ENCODE measurements at places on chromosomes 12 and 14.

DNA sequence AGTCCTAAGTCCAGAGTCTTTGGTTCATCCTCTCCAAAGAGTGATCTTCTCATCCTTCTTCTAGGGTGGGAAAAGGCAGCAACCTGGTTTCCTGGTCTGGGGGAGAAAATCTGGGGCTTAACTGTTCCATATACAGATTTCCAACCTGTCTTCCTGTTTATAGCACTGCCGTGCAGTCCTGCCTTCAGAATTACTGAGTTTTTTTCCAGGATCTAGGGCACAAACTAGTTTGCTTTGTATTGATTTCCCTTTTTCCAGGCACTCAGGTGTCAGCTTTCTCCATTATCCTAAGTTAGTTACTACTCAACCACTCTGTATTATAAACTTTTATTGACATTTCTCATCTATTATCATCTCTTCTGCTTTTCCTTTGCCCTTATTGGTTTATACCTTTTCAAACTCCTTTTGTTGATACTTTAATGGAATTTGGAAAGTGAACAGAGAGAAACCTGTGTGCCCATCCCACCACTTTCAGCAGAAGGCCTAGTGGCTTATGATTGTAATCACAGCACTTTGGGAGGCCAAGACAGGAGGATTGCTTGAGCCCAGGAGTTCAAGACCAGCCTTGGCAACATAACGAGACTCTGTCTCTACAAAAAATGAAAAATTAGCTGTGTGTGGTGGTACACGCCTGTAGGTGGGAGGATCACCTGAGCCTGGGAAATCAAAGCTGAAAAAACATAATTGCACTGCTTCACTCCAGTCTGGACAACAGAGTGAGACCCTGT, 4.1 kb upstream of the LYZ start:
- no peak for DNase-seq

DNA sequence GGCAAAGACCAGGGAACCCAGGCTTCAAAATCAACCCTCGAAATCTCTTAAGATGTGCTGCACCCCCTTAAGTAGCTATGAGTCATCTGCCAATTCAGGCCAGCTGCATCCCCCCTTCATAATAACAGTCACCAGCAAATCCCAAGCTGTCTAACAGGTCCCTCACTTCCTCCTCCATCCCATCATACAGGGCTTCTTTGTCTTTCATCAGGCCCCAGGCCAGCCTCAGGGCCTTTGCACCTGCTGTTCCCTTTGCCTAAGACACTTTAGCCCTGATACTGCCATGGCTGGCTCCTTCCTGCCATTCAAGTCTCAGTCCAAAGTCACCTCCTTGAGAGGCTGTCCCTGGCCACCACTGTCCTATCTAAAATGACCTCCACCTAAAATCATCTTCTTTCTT, 4.0 kb downstream of the RASAL1 start:
- no peak for DNase-seq

DNA sequence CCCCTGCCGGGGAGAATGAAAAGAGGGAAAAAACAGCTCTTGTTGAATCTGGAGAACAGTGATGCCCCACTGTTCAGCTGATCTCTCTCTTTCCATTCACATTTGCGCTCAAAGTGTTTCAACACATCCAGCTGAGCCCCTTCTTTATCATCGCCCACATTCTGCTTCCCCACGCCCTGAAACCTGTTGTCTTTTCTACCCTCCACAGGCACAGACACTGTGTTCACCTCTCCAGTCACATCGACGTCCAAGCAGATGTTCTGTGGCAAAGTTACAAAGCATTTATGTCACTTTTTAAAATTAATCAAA, 338.7 kb downstream of the EGLN3 start:
- no peak for DNase-seq

DNA sequence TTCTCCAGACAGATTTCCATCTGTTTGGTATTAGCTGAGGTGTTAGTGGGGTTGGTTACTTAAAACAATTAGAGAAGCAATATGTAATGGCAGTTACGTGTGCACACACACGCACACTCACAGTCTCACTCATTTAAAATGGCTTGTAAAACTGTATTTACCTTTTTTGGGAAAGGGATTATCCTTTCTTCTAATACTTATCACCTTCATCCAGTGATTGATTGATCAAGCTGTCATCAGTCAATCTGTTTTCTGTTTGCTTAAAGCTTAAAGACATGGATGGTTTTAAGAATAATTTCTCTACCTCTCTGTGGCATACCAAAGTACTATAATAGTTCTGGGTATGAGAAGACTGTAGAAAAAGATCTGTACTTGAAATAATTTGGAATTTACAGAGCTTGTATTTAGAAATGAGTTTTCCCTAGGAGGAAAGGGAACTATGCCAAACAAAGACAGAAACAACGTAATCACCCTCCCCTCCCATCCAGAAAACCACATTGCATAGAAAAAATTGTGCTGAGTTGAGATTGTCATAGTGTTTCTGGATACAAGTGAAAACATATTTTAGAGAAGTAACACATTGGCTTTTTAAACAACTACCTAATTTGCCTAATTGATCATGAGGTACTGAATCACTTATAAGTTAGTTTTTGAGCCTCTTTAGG, 455.8 kb downstream of the PCNX1 start:
- no peak for DNase-seq

- DNase-seq = no peak
Measured at GRCh38 chr12:83158613-83159207, 472.0 kb downstream of the TMTC2 start.

DNA sequence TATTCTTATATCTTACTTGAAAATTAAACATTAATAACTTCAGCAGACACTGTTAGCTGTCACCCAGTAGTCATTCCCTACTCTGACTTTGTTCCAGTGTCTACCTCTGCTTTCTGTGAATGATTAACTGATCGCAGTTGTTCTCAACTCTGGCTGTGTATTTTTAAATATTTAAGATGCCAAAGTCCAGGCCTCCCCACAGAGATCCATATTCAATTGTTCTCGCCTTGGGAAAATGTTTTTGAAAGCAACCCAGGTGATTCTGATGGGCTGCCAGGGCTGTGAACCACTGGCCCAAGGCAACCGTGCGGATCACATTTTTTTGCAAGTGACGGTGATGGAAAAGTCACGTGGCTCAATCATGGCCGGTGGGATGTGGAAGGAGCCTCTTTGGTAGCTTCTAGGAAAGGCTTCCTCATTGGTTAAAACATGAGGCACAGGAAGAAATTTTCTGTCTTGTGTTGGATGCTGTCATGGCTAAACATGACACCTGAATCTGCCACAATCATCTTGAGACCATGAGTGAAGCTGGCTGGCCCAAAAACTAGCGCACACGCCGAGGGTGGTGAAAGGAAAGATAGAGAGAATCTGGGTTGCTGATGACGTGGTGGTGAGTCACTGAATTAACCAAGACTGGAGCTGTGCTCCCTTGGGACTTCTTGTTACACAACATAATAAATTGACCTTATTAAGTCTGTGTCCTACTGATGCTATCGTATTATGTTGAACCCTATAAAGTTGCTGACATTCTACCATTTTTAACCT, 37.2 kb downstream of the RDH12 start:
- peak; percentile 83 for DNase-seq

DNA sequence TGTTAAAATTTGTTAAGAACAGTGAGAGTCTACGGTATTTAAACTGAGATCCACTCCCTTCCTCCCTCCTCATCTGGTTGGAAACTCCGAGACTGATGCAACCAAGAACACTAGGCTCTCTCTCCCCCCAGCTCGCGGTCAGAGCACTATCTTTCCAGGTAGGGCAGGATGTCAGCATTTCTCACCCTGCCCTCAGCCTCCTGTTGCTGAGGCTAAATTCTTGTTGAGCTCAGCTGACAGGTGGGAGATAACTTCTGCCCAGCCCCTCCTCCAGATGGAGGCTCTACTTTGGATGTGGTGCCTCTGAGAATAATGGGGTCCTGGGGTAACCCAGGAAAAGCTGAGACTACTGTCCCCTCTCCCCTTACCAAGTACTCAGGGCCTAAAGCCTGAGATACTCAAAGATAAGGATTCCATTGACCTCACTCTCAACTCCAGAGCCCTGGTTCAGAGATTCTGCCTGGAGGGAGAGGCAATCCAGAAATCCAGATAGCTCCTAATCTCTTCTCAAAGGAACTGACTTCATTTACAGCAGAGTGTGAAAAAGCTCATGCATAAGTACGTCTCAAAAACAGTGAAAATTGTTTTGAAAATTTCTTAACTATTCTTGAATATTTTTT, 110.1 kb downstream of the EML5 start:
- DNase-seq = no peak

DNA sequence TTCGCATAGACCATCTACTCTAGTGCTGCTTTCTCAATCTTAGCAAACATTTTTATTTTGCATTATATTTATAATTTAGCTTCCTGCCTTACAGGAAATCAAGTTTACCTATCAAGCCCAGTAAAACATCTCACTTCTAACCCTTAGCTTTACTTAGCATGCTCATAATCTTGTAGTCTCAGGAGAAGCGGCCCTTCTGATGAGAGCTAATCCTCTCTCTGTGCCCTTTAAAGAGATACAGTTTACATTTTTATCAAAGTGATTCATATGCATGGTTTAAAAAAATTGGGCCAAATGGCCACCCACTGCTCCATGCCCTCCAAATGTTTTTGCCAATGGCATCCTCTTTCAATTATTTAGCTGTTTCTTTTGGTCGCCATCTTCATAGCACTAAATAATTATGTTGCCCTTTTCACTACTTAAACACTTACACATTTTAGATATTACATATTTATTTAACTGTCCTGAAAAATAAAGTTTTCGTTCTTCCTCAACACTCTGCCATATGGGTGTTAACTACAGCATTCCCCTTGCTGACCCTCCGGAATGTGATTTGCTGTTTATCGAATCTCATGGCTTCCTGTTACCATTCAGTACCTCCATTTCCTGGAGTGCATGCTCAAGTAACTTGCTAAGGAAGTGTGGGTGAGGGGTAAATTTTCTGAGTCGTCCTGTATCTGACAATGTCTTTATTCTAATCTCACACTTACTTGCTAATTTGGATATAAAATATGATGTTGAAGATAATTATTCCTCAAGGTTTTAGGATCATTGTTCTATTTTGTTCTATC, 29.3 kb downstream of the YLPM1 start:
- DNase-seq = no peak

GRCh38 chr12:29299633-29300032, 81.3 kb downstream of the ERGIC2 start:
- no peak for DNase-seq

GRCh38 chr14:23306412-23307145, at the start of gene BCL2L2:
TSS of gene BCL2L2 (plus strand) at chr14:23306833. CDS start at chr14:23307768, 935 bp downstream.
- peak; percentile 75 for DNase-seq

DNA sequence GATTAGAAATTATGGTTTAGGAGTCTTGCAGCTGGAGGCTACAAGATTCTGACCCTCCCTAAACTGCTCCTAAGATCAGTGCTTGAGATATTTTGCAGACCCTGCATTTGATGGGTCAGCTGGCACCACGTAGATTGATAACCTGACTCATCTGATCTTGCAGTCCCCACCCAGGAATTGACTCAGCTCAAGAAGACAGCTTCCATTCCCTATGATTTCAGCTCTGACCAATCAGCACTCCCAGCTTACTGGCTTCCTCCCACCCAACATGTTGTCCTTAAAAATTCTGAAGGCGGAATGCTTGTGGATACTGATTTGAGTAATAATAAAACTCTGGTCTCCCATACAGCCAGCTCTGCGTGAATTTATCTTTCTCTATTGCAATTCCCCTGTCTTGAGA, 23.2 kb upstream of the MTHFD1 start:
- no peak for DNase-seq

DNA sequence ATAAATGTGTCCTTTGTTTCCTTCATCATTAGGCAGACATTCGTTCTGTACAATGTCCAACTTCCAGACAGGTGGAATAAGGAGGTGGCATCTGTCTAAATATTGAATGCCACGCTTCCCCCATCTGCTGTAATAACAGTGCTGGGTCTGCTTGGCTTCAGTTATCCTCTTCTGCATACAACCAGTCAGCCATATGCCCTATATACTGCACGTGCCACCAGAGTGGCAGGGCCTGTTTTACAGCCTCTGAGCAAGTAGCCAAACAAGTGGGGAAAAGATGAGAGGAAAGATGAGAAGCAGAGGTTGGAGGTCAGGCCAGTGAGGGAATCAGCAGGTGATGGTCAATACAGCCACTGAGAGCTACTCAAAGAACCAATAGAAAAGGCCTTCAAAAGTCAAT, 55.4 kb downstream of the OTX2 start:
- no peak for DNase-seq

DNA sequence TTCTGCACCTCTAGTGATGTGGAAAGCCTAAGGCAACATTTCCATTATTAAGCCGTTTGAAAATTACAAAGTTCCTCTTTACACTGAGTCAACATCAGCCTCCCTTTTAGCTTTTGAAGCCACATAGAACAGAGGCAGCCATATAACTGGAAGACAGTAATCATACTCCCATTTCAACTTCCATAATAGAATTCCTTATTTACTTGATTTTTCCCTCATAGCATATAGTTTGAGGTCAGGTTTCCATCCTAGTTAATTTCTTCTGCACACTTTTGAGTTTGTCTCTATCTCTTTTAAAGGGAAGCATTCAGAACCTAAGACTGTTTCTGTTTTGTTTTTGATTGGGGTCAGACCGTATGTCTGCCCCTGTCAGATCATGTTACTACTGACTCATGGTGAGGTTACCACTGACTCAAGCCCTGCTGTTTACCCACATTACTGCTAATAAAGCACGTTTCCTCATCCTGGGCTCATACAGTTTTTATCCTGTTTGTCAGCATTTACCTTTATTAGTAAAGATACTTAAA, 161.0 kb downstream of the SLC38A4 start:
- peak; percentile 87 for DNase-seq

GRCh38 chr12:95784915-95785314, 5.6 kb downstream of the NTN4 start:
- no peak for DNase-seq

GRCh38 chr12:25458047-25458552, 95.0 kb downstream of the LMNTD1 start:
- DNase-seq = peak; percentile 99

DNA sequence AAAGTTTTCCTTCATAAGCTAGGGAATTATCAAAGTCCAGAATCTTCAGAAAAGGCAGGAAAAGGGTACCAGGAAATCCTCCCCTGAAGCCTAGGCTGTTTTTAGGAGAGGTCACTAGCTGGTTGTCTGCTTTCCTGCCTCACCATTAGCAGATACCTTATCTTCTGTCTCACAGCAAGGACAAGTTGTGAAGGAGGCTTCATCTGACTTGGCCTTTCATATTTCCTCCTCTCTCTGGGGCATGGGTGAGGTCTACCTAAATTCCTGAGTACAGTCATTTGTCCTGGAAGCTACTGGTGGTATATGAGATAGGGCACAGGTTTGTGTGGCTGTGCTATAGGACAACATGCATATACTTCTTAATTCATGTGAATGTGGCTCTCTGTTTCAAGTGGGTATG, 2.3 kb downstream of the FOXJ2 start:
- no peak for DNase-seq

GRCh38 chr14:56501909-56502530, 77.6 kb upstream of the TMEM260 start:
- DNase-seq = no peak

GRCh38 chr12:66270613-66271012, 31.7 kb upstream of the HELB start:
- DNase-seq = no peak

- peak; percentile 89 for DNase-seq
Measured at GRCh38 chr12:75944097-75944904, 87.3 kb downstream of the PHLDA1 start.
